ENCODE measurements at places on chromosomes 1 and 21. TPM values are rescaled to one million over a fixed set of nuclear protein-coding genes. Genes with fewer than 3 reads are reported as not detected.

The TTC39A gene
- total RNA-seq = 2.4 TPM

The WNT9A gene
- 0.87 TPM for total RNA-seq

The MFSD2A gene
- 0.44 TPM for total RNA-seq

The NR1I3 gene
- total RNA-seq = not detected

The CFHR4 gene
- total RNA-seq = not detected

The RNU1-1 gene
- total RNA-seq = under 0.01 TPM

The S100A10 gene
- 127 TPM for total RNA-seq

The DNAJC16 gene
- 10.2 TPM for total RNA-seq

The RGS7 gene
- total RNA-seq = under 0.01 TPM

The VHLL gene
- 0.20 TPM for total RNA-seq

The KLF17 gene
- total RNA-seq = not detected

The DAB1 gene
- not detected for total RNA-seq

The RHOU gene
- total RNA-seq = 29.8 TPM

DNA sequence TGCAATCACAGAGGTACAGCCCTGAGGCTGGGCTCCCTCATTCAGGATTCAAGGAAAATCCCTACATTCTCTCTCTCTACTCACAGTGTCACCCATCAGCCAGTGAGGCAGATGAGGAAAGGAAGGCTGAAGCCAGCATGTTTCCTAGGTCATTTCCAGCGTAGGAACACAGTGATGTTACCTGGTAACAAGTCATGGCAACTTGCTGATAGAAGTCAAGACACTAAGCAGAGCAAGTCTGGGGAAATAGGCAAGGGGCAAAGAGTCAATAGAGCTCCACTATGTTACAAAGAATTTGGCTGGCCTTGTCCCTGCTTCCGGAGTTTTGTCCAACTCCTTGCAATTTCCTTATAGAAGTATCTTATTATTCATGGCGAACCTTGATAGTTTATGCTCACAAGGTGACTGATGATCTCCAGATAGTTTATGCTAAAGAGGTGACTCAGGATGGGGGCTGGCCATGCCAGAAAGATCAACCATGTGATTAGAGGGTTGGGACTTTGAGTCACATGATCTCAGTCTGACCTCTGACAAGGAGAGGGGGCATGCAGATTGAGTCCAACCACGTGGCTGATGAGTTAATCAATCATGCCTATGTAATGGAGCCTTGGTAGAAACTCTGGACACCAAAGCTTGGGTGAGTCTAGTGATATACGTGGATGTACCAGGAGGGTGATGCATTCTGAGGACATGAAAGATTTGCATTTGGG lies 51.1 kb downstream of the SUSD4 start:
- no peak for DNase-seq

DNA sequence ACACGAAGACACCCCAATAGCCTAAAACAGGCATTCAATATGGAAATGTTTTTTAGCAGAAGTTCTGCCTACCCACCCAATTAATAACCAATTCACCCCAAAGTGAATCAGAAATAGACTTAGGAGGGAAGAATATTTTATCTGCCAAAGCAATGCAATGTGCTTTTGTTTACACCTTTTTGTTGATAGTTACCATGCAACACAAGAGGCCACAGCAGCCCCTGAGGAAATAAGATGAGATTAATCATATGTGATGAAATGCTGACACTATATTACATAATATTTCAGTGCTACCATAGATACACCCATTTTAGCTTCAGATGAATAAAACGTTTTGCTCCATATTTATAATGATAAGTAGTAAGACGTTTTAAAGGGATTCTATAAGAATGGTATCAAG lies 60.9 kb upstream of the RGS2 start:
- no peak for DNase-seq

DNA sequence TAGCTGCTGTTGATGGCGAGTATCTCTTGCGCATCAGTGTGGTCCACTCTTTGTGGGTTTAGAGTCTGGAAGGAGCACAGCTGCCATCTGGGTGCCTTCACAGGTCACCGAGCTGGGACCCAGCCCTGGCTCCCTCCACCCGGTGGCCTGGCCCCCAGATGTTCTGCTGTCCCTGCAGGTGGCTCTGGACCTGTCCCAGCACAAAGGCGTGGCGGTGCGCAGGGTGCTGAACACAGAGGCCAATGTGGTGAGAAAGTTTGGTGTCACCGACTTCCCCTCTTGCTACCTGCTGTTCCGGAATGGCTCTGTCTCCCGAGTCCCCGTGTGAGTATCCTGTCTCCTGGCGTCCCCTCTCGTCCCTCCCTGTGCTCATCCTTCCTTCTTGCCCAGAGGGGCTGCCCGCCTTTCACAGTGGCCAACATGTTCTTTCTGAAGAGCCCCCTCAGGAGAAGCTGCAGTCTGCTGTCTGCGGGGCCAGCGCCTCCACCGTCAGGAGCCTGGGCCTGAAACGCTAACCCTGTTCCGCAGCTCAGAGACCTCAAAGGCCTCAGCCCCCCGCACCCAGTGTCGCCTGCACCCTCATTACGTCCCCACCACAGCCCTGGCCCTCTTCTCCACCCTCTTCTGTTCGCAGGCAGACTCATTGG lies 27.4 kb downstream of the QSOX1 start:
- no peak for DNase-seq

GRCh38 chr21:26679284-26679683 lies 106.2 kb upstream of the CYYR1 start:
- DNase-seq = no peak

- no peak for DNase-seq
Measured at GRCh38 chr1:13809461-13810159, 109.6 kb downstream of the PRDM2 start.

GRCh38 chr1:111756124-111756513 lies 418 bp downstream of the DDX20 start:
- no peak for DNase-seq

DNA sequence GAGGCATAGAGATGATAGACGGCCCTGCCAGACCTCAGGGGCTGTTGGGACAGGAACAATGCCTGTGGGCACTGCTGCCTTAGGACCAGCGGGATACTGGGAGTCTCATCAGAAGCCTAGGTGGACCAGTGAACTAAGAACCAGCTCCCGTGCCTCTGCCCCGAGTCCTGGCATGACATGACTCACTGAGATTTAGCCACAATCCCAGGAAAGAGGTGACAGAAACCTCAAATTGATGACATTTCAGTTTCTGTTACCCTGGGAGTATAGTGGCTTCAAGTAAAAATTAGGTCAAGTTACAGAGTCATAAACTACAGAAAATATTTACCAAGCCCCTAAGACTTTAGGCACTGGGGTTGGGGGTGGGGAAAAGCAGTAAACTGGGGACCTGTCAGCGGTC lies 74.6 kb upstream of the GADD45A start:
- no peak for DNase-seq

GRCh38 chr1:198272492-198272891 lies 115.7 kb downstream of the NEK7 start:
- no peak for DNase-seq

DNA sequence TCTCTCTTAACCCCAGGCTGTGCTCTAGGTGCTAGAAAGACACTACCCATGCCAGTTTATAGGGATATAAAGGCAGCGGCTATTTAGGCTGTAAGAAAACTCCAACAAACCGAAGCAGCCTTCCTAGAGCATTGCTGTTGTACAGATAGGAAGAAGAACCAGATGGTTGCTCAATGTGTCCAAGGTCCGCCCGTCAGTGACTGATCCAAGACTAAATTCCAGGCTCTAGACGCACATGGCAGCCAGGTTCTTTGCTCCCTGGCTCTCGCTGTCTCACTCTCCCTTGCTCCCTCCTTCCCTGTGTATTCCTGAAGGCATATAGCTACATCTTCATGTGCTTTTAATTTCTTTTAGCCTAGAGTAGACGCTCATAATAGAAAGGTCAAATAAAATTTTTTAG lies 303.4 kb downstream of the KIF26B start:
- no peak for DNase-seq

GRCh38 chr1:211750599-211750998 lies 75.2 kb upstream of the NEK2 start:
- DNase-seq = no peak

- DNase-seq = no peak
Measured at GRCh38 chr1:10225573-10225972, 15.2 kb downstream of the KIF1B start.

GRCh38 chr1:153659175-153659534 lies 652 bp downstream of the SNAPIN start:
- no peak for DNase-seq

DNA sequence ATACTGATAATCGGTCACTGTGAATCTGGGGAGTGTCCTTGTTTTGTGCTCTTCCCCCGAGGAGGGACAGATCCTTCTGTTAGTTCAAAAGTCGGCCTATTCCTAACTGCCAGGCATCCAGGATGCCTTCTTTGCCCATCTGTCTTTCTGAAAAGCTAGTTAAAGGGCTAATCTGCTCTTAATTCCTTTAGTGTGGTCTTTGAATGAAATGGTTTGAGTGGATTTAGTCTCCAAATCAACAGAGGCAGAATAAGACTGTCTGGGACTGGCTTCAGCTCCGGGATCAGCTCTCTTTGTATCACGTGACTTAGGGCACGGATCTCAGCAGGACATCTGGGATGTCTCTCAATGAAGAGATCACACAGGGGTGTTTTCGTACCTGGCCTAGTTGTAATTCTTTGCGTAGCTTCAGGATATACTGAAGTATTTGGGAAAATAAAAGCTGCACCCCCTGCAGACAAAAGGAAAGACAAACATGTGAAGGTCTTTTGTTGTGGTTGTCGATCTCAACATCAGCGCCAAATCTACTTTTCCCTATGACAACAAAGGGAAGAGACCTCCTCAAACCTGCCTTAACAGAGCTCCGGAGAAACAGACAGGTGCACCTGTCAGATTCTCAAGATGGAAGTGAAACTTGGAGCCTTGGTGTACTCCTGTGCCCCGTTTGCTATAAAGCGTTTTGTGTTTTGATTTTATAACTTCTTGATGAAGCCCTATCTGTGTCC lies 97.9 kb downstream of the ERG start:
- DNase-seq = no peak

DNA sequence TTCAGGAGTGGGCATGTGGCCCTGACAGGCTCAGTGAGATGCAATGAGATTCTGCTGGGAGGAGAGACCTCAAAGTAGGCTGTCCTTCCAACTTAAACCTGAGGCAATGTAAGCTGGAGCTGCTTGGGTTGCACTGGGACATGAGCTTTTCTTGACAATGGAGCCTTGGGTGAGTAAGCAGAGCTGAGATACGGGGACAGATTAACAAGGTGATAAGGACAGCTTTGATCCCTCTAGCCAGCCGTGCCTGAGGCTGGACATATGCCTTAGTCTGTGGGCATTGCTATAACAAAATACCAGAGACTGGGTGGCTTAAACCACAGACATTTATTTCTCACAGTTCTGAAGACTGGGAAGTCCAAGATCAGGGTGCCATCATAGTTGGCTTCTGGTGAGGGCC lies 18.3 kb upstream of the NGF start:
- no peak for DNase-seq

DNA sequence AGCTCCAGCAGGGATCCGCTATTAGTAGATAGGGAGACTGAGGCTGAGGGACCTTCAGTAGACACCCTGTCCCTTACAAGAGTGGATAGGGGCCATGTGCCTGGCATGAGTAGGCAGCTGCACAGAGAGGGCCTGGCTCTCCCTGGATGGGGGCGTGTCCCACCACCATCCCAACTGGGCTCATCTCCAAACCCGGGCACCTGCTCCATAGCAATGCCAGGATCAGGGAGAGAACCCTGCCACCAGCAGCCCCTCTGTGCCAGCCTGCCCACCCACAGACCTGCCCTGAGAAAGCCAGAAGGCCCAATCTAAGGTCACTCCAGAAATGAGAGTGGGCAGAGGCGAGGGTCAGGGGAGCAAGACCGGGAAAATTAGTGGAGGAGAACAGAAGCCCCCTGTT lies 121.3 kb downstream of the GRIK3 start:
- no peak for DNase-seq

DNA sequence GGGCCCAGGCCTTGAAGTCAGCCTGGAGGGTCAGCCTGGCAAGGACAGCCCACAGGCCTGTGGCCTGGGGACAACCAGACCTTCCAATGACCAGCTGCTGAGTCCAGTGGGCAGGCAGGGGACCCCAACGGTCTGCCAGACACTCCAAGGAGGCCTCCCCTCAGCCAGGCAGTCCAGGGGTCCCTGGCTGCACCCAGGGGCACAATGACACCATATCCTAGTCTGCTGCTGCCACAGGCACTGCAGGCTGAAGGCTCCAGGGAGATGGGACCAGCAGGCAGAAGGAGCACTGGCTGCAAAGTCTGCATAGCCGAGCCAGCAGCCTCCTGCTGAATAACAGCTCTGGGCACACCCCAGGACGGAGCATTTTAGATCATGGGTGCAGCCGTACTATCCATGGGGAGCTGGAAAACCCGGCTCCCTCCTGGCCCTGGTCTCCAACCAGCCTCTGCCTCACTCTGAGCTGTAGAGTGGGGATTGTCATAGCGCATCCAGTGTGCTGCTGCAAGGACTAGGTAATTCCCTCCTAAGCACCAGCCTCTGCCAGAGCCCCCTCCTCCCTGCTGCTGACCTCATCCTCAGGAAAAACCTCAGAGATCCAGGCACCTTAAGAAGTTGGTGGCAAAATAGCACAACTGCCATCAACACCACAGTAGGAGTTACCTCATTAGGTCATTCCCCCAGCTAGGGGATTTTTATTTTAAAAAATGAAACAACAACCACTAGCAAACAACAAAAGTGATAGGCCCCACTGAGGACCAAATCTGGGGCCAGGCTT lies 4.8 kb upstream of the LAPTM5 start:
- no peak for DNase-seq

DNA sequence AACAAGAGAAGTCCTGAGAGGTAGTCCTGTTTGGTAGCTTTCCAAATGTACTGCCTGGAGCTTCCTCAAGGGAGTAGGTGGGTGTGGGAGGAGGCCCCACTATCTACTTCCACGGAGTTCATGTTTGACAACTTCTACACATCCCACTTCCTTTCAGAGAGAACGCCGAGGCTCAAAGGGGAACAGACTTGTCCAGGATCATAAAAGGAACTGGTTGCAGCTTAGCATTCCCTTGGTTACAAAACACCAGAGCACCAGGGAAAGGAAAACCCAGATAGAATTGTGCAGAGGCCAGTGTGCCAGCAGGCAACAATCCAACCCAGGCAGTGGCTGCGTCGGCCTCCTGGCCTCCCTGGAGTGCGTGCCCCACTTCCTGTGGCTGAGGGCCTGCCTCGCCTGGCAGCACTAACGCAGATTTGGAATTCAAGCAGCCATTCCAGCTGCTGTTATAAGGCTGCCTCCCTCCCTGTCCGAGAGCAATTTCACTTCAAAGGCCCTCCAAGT lies 4.2 kb upstream of the RAP1GAP start:
- DNase-seq = peak; percentile 51

- no peak for DNase-seq
Measured at GRCh38 chr1:59657873-59658465, 156.8 kb upstream of the HOOK1 start.

GRCh38 chr1:107750364-107750959 lies 214.5 kb downstream of the VAV3 start:
- peak; percentile 74 for DNase-seq

GRCh38 chr1:23575226-23575810 lies 16.0 kb upstream of the ID3 start:
- no peak for DNase-seq
